Kidney epithelial cell (primary cell): ENCODE measurements at places on chromosomes 11 and 22.

- DNase-seq: no peak
These were observed 301.6 kb upstream of the C11orf87 start for GRCh38 chr11:109120341-109120740.

DNA sequence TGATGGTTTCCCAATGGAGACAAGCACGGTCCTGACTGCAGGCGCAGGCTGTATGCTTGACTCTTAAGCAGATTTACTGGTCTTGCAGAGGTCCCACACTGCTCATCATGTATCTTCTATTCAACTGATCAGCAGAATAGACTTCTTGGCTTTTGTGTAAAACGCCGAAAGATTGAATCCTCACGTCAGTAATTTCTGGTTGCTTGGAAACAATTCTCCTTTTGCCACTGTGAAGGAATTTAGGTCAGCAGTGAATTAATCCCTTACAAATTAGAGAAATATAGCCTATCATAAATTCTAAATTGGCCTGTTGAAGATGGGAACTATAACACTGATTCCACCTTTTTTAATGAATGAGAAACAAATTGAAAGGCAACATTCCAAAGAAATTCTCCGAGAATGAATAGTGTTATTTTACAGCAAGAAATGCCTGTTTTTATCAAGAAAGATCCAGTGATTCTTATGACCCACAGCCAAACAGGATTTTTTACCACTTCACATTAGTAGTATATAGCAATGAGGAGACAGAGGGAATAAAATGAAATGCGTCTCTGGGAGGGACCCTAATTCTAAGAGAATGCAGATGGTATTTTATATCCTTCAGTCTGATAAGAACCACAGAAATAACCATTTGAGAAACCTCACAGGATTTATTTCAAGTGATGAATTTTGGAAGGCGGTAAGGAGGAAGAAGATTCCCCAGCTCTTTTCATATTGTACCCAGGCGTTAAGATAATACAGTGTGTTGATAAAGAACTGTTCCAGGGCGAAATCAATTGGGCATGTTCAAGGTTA lies 362.5 kb downstream of the RAB38 start:
- DNase-seq: no peak

DNA sequence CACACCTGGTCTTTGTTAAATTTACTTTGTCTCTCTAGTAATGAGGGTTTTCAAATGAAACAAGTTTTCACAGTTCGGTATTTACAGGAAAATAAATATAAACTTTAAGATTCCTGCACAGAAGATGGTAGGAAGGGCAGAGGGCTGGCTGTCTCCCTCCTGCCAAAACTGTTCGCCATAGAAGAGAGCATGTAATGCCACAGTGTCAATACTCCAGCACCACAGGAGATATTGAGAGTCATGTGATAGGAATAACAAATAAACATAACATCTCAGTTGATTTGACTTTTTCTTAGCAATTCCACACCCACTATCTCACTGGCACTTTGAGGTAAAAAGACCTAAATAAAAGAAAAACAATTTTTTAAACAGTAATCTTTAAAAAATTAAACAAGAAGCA lies 100.9 kb downstream of the MRTFA start:
- DNase-seq: no peak

- DNase-seq: no peak
These were observed 7.4 kb downstream of the CD82 start for GRCh38 chr11:44572884-44573283.

DNA sequence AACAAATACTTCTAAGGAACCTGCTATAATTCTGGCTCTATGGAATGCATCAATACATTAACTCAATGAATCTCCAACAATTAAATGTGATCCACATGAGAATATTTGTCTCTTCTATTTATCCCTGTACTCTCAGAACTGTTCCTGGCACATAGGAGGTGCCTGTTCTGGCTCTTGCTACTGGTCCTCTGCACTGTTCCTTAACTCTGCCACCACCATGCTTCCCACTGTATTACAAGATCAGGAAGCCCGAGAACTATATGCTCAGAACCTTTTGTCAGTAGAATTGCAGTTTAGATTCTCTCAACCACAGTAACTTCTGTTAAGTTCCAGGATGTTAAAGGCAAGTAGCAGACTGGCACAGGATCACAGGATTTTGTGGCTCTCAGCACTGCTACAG lies 376.3 kb upstream of the CCDC90B start:
- DNase-seq: no peak

GRCh38 chr11:64970731-64971151 lies 1.2 kb downstream of the MAJIN start:
- DNase-seq: peak; percentile 45

- no peak for DNase-seq
These were observed 14.7 kb upstream of the XBP1 start for GRCh38 chr22:28815111-28815510.

- no peak for DNase-seq
These were observed 51.8 kb downstream of the MN1 start for GRCh38 chr22:27749597-27750225.

DNA sequence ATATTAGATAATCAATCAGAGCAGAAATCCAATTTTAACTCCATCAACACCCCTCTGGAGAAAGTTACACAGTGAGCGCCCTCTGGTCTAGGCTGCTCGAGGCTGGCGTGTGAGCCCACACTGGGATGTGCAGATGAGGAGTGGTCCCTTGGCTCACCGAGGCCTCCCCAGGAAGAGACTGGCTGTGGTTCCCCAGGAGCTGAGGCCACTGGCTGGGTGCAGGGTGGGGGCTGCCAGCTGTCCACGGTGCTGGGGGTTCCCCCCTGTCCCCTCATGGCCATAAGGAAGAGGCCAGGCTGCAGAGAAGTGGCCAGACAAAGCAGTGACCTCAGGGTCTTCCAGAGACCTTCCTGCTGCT lies 750.7 kb downstream of the BRD1 start:
- DNase-seq: no peak

DNA sequence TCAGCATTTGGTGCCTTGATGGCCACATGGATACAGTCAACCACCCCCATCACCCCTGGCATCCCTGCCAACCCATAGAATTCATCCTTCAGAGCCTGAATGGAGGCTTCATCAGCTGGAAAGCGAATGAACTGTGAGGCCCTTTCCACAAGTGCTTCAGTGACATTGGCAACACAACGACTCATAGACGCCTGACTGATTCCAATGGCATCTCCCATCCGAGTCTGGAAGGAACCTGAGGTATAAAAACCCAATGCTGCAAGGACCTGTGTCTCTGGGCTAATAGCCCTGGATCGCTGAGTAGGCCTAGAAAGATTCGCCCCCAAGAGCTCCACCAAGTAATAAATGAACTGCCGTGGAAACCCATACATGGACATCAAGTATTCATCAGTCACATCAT lies 1.3 kb downstream of the HARBI1 start:
- no peak for DNase-seq

DNA sequence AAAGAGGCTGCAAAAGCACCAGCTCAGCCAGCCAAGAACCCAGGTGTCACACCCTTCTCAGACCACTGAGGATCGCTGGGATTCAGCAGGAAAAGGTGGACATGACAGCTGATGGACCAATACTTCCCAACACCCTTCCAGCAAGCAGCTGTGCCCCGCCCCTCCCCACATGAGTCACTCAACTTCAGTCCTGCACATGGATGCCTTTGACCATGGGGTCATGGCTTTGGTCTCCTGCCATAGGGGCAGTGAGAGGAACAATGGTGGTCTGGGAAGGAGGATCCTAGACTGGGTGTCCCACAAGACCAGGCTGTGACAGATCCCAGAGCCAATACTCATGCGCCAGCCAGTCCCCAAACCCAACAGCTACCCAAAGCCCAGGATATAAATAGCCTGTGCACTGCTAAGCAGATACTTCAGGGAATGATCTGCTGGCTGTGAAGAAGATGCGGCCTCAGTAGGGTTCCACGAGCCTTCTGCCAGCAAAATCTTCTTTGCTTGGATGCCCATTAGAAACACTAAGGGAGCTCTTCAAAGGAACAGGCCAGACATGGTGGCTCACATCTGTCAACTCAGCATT lies 5.5 kb upstream of the RGL4 start:
- no peak for DNase-seq

DNA sequence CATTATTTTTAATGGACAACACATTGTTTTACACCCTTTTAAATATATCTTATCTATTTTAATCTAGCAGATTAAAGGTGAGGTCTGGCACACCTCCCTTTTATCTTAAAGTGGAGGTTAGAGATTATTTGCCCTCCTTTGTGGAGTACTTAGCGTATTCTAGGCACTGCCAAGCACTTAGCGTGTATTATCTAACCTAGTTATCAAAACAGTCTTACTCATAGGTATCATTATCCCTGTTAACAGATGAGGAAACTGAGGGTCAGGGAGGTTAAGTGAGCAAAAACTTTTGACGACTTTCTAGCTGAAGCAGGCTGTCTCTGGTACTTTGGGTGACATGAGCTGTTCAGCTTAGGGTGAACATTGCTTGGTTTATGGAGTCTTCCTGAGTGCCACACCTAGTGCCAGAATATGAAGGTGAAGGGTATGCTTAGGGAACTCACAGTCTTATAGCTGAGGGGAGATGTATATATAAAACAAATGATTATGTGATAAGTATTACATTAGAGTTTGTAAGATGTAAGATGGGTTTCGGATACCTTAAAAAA lies 55.0 kb downstream of the ZNRF3 start:
- no peak for DNase-seq

DNA sequence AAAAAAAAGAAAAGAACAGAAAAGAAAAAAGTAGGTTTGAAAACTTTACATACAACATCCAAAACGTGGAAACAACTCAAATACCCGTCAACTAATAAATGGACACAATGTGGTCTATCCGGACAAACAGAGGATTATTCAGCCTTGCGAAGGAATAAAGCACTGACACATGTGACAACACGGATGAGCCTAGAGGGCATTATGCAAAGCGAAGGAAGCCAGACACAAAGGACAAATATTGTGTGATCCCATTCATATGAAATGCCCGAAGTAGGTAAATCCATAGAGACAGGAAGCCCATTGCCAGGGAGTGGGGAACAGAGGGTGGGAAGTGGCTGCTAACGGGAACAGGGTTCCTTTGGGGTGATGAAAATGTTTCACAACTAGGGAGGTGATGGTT lies 11.8 kb downstream of the RFPL1 start:
- DNase-seq: no peak

- no peak for DNase-seq
These were observed 37.1 kb upstream of the NNMT start for GRCh38 chr11:114259124-114259526.
